ENCODE measurements at places on chromosomes 3 and 15.

DNA sequence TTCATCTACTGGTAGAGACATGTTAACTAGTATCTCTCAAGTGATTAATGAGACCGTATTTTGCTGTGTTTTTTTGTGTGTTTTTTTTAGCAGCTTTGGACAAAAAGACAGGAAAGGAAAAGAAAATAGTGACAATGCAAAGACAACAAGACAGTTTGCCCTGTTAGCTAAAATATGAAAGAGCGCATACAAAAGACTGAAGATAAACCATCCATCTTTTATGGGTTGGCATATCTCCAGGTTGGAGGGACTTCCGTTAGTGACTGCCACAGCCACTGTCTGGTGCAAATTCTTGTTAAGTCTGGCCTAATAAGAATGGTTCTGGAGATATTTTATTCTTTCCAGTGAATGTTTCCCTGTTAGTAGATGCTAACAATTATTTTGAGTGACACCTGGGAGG is 121.9 kb downstream of the CDIN1 start:
- DNase-seq = no peak

DNA sequence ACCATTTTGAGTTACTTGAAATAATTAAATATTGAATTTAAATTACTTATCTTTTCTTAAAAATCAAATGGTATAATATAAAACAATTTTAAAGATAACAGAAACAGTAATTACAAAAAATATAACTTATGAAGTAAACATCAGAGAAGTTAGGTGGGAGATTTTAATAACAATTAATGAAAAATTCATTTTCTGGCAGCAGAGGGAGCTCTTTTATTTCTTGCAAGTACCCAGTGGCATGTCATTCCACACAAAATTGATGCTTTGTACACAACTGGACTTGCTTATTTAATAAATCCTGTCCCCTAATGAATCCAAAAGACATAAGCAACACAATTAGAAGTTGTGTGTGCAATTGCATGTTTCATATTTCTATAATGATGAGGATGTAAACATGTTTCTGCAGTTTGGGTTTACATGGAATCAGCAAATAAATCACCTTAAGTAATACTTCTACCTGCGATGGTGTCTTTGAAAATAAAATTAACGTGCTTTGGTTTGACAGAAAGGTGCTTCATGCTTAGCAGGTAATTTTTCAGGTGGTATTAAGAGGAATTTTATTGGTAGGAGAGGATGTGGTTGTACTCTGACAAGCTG is 861.3 kb downstream of the ZPLD1 start:
- no peak for DNase-seq

DNA sequence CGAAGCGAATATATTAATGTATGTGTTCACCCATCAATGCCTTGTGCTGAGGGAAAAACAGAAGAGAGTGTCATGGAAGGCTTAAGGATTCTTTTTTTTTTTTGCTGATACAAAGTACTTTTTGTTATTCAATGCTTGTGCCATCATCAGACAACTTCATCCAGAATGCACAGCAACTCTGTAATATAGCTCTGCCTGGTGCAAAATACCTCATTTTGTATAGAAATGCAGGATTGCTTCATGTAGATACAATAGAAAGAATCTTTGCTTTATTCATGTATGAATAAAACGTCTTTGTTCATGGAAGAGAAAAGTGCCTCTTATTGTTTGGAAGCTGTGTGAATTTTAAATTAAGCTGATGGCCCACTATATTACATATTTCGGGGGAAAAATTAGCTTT is 62.9 kb downstream of the SH3GL3 start:
- no peak for DNase-seq

- DNase-seq = no peak
Observed at GRCh38 chr3:87792534-87793336, 266.1 kb downstream of the CGGBP1 start.

- DNase-seq = no peak
Observed at GRCh38 chr3:160106905-160107861, 118.0 kb upstream of the C3orf80 start.

- no peak for DNase-seq
Observed at GRCh38 chr3:148901987-148902791, 37.1 kb downstream of the CPA3 start.

- no peak for DNase-seq
Observed at GRCh38 chr15:65081758-65082157, 5.2 kb downstream of the KBTBD13 start.

Data from bone marrow (tissue), 2 donors.